ENCODE measurements at places on chromosomes 1 and 21. TPM values are rescaled to one million over a fixed set of nuclear protein-coding genes. Genes with fewer than 3 reads are reported as not detected.

THEM5 gene
- not detected for total RNA-seq

KRTAP10-12 gene
- total RNA-seq = not detected

RIPPLY3 gene
- total RNA-seq = not detected

S100A4 gene
- total RNA-seq = 34.0 TPM

GPR37L1 gene
- total RNA-seq = not detected

LCE3D gene
- total RNA-seq = not detected

C1orf232 gene
- not detected for total RNA-seq

LCK gene
- 126 TPM for total RNA-seq

SLC1A7 gene
- total RNA-seq = not detected

All from GM12878 (cell line).